SK-MEL-5 (cell line): ENCODE measurements at places on chromosomes 16 and 17. TPM values are rescaled to one million over a fixed set of nuclear protein-coding genes. Genes with fewer than 3 reads are reported as not detected.
A peak's percentile ranks its signal among the peaks of the same experiment; 100 is the strongest.

Gene ZNF785
- total RNA-seq: 12.1 and 13.0 TPM in 2 replicates

Gene SCGB1C2
- not detected in 2 replicates for total RNA-seq

Gene RGS9
- 0.71 and 1.7 TPM in 2 replicates for total RNA-seq

Gene CLEC18B
- not detected in 2 replicates for total RNA-seq

Gene TSNAXIP1
- total RNA-seq: 0.26 and 0.35 TPM in 2 replicates

- no peak for DNase-seq
These were observed 679.7 kb upstream of the SOX9 start for GRCh38 chr17:71441098-71441497.

- no peak for DNase-seq
These were observed 34.2 kb upstream of the IRX3 start for GRCh38 chr16:54320697-54321340.

DNA sequence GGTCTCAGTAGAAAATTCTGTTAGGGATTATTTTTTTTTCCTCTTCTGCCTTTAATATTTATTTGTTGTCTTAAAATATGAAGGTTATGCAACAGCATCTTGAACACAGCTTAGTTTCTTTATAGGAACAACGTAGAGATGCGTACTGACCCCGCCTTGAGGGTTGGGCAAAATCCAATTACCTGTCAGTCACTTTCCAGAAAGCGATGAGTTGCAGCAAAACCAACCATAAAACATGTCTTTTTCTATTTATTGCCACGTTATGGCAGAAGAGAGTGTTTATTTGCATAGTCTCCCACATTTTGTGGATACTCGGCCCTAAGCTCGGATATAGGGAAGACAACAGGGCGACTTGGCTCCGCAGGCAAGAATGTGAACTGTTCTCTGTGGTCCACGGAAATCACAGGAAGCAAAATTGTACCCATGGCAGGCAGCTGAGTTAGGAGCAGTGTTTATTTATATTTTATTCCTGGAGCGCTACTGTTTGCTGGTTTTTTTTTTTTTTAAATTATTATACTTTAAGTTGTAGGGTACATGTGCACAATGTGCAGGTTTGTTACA is 44.3 kb upstream of the CACNG5 start:
- DNase-seq: no peak

DNA sequence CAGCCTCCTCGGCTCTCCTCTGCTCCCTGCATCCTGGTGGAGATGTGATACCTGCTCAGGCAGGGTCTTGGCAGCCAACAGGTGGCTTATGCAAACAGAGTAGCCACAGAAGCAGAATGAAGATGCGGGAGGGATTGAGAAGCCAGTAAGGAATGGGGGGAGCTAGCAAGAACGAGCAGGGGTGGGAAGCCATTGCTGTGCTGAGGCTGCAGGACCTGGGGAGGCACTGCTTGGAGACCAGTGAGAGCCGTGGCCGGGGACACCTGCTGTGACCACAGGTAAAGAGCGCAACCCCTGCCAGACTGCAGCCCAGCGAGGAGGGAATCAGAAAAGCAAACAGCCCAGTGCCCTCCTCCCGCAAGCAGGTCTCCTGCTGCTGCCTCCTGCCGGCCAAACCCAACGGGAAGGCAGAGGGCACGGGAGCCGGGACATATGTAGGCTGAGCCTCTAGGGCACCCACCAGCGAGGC is 14.7 kb downstream of the AIPL1 start:
- peak; percentile 58 for DNase-seq

GRCh38 chr16:48556913-48557351 is 53.0 kb downstream of the N4BP1 start:
- DNase-seq: no peak

DNA sequence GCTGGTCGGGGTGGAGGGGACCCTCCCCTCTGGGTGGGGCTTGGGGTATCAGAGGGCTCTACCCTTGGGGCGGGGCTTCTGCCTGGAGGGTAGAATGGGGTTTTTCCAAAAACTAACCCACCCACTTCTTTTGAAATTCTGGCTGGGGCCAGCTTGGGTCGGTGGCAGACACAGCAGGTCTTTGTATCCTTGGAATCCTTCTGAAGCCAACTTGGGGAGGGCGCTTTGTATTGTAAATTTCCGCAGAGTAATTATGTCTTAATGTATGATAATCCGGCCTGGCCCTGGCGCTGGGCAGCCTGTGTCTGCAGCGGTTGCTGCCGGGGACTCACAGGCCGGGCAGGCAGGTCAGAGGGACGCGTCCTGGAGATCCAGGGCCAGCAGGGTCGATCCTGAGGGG is 33.9 kb upstream of the GSE1 start:
- peak; percentile 10 for DNase-seq

DNA sequence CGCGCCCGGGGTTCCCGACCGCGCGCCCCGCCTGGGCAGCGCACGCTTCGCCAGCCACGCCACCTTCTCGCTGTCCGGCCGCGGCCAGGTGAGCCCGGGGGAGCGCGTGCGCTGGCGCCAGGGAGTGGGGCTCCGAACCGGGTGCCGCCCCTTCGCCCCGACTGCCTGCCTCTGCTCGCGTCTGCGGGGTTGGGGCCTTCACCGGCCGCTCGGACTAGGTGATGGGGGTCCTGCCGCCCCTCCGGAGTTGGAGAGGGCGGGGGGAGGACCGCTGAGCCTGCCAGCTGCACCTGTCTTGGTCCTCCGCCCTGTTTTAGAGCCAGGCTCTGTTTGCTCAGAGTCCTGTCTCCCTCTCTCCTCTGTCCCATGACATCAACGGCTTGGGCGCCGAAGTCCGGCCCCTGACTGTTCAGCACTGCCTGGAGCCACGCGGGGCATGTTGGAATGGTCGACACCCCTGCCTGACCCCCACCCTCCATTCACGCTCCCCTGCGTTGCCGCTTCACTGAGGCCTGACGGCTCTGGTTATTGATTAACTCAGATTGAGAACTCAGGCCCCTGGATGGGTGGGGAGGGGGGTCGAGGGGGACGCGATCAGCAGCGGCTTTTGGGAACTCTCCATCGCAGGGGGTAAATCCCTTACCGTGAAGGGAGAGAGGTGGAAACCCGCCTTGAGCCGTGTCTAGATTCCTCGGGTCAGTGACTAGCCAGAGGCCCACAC is 748 bp downstream of the SMTNL2 start:
- DNase-seq: no peak

GRCh38 chr16:89360760-89361435 is 129.5 kb downstream of the ANKRD11 start:
- DNase-seq: no peak

- DNase-seq: no peak
These were observed 9.9 kb upstream of the CMTM4 start for GRCh38 chr16:66706506-66706880.

DNA sequence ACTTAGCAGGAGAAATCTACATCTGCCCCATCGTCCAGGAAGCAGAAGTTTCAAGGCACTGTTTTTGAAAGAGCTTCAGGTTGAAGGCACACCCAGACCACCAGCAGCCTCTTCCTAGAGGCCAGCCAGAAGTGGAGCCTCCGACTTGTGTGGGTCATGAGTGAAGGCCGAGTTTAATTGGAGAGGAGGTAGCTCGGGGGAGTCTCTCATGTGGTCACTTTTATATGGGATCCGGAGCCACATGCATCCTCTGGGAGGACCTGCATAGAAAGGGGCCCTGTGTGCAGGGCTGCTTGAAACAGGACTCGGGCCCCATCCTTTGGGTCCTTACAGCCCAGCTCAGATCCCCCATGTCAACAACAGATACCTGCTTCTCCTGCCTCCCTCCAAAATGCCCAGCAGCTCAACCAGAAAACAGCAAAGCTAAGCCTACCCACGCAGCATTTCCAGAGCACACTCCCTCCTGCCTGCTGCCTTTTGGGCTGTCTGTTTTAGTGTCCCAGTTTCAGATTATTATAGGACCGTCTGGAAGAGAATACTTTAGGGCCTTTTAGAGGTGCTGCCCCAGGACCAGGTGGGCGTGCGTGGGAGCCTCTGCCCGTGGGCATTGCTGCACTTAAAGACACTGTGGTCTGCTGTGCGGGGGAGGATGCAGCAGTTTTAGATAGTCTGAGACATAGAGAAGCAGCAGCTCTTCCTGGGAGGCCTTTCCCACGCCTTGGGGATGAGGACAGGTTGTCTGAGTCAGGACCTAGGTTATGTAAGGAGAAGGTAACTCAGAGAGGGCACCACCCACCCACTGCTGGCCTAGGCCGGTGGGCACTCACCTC is 29.5 kb downstream of the MPRIP start:
- DNase-seq: no peak

DNA sequence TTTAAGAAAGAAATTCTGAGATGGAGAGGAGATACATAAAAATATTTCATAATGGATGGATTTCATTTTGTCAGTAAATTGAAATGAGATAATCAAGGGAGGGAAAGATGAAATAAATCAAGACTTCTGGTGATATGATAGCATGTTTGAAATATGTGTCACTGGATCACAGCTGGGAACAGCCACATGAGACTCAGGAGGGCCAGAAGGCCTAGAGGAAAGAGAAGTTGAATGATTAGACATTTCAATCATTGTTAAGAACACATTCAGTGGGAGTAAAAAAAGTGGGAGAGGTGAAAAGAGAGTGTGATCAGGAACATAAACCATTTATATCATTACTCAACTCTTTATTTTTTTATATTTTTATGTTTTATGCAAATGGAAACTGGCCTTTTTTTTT is 933.4 kb downstream of the KCNJ2 start:
- DNase-seq: no peak

DNA sequence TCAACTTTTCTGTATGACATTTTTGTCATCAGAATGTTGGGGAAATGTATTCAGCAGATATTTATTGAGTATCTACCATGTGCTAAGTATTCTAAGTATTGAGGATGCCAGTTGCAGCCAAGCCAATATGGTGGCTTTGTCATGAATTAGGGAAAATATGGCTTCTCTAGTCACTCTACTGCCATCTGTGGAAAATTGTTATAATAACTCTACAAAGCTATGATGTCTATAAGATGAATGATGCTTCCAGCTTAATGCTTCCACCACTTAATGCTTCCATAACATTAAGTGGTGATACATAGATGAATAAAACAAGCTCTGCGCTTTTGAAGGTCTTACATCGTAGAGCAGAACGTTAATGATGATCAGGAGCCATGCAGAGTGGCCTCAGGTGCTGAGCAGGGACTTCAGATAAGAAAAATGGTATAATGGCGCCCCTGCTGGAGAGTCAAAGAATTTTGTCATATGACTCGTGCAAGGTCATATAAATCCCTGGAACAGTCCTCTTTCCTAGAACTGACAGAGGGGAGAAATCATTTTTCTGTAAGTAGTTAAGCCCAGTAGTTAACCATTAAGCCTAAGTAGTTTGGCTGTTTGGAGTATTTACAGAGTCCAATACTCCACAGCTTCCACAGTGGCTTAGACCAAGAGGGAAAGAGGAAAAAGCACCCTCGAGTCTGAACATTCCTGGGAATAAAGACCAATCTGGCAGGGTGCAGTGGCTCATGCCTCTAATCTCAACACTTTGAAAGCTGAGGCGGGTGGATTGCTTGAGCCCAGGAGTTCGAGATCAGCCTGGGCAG is 2.7 kb upstream of the TMIGD1 start:
- DNase-seq: peak; percentile 86

- DNase-seq: no peak
These were observed 2.9 kb upstream of the CCDC102A start for GRCh38 chr16:57539072-57539796.

DNA sequence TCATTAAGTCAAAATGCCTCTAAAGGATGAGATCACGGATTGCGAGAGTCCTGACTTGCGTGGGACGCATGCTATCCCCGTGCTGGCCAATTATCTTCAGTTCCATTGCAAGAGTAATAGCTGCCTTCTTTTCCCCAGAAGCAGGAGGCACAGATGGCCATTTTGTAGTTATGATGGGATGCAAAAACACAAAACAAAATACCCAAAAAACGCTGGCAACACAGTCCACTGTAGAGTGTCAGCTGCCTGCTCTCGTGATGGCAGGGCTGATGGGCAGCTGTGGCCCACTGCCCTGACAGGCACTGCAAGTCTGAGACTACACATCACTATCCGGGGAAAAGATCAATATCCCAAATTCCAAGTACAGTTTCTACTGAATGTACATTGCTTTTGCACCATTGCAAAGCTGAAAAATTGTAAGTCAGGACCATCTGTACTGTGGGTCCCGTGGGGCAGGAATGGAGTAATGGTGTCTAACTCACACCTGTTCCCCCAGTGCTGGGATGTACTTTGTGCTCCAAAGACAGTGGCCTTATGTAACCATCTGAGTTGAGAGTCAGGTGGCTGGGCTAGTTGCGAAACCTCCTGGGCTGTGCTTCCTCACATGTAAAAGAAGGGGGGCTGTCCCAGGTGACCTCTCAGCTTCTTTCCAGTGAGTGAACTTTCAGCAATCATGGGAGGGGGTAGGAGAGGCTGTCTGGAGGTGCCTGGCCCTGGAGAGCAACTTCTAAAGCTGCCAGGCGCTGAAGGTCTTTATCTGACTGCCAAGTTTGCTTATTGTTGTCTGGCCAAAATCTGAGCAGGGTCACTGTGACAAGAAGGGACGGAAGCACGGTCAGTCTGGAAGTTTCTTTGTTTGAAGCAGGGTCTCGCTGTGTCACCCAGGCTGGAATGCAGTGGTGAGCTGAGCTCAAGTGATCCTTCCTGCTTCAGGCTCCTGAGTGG is 4.7 kb downstream of the SLC47A1 start:
- DNase-seq: no peak

DNA sequence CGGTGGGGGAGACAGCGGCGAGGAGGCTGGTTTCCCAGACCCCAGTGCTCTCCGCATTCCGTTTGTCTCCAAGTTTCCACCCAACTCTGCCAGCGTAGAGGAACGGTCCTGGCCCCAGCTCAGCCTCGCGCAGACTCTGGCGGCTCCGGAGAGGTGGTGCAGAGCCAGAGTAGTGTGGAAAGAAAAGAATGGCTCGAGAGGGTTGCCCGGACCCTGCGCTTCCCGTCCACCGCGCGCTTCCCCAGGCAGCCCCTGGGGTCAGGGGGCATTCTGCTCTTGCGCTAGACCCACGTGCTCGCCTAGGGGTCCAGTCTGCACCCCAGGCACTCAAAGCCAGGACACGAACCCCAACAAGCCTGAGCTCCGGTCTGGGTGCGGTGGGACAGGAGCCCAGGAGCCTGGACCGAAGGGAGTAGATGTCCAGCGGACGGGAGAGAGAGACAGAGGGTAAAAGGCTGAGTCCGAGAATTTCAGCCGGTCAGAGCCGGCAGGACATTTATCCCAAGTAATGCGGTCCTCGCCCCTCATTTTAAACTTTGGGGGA is 3.8 kb downstream of the PMP22 start:
- peak; percentile 61 for DNase-seq
